ENCODE measurements at places on chromosomes 12 and 14. TPM values are rescaled to one million over a fixed set of nuclear protein-coding genes. Genes with fewer than 3 reads are reported as not detected.

DNA sequence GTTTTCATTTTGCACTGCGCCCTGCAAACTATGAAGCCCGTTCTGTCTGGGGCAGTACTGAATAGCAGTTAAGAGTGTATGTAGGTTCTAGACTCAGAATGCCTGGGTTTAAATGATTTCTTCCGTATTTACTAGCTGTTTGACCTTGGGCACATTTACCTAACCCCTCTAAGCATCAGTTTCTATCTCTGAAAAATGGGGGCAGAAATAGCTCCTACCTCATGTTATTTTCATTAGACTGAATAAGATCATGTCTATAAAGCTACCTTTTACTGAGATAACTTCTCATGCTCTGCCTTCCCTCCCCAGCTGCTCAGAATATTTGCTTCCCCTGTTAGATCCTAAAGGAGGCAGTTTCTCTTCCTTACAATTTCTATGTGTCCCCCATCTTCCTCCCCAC, 5.7 kb downstream of the PAH start:
- DNase-seq: no peak

DNA sequence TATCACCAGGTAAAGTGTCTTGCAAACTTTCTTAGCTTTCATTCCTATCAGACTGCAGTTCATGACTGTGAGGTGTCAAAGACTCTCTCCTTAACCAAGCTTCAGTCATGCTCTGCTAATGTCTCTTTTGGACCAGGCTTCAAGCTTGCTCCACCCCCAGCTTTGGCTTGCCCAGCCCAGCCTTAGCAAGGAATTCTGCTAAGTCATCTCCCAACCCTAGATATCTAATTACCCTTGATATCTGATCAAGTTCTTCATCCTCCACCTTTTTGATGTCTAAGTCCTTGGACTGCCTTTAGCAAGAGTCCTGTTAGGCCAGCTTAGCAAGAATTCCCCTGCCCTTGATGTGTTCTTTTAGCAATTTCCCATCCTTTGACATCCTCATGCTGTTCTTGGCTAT, 108.9 kb upstream of the FGD4 start:
- no peak for DNase-seq

PTPRQ gene
- 16.9 TPM for total RNA-seq

DNA sequence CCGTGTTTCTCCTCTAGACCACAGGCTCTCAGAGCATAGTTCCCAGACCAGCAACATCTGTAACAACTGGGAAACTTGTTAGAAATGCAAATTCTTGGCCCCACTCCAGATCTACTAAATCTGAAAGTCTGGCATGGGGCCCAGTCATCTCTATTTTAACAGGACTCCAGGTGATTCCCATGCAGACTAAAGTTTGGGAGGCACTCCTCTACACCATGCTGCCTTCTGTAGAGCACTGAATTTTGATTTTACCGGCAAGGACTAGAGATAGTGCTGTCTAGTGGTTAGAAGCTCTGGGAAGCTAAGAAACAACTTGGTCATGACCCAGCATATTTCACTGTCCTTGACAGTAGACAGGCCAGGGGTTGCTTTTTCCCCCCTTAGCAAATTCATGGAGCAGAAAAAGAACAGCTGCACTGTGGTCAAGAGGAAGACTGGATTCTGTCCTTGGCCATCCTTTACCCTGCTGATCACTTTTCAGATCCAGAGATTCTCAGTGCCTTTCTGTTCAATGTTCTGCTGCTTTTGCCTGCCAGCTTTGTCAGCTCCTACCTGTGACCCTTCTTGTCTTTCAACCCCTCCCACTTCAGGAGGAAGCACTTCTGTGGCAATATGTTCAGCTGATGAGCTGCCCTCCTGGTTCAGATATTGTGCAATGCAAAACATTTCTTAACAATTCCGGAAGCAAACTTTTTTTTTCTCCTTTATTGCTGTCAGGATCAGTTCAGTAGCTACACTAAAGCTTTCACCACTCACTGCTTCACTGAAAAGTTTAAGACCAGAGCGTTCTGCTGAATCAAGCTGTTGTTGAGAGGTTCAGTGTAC, 133.8 kb upstream of the NUDT4 start:
- DNase-seq: no peak

KLRF1 gene
- 1.6 TPM for total RNA-seq

- no peak for DNase-seq
Observed at GRCh38 chr12:105967038-105967776, 171.5 kb downstream of the NUAK1 start.

DNA sequence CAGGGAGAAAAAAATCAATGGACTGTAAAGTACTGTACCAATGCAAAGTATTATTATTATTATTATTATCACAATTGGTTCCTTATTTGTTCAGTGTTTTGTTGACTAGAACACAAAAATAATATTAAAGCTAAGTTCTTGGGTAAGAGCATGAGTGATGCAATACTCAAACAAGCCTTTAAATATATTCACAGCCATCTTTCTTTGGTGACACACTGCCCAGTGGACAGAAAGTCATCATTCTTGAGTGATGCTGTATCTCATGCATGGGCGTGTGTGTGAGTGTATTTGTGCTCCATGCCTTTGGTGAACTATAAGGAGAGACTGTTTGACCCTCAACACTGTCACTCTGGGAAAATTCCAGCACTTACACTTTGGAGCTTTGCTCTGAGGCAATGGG, 93.6 kb downstream of the KCNK10 start:
- no peak for DNase-seq

DNA sequence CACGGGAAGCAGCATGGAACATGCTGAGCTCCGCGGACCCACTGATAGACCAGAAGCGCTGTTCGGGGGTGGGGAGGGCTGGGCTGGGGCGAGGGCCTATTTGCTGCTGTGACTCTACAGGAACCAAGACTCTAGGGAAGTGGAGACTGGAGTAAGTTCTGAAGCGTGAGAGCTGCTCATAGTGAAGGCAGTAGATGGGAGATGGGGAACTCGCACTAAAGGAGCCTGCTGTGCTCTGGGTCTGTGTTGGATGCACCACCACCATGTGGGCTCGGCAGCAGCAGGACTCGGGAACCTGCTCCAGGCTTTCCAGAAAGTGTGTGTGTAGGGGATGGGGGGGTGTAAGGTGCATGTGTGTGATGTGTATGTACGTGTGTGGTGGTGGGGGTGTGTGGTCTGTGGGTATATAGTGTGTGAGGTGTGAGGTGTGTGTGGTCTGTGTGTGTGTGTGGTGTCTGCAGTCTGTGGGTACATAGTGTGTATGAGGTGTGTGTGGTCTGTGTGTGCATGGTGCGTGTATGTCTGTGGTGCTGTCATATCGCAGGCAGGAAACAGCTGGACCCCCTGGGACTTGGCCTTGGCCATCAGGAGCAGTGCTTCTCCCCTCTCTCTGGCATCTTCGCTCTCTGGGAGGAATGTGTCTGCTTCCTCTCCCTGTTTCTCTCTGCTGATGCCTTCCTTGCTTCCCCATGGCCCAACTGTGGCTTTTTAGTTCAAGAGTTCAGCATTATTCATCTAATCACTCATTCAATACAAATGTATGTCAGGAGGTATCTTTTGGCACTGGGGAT, 378.9 kb downstream of the FUT8 start:
- no peak for DNase-seq

- DNase-seq: no peak
Observed at GRCh38 chr14:95440951-95441350, 75.5 kb downstream of the SYNE3 start.

DNA sequence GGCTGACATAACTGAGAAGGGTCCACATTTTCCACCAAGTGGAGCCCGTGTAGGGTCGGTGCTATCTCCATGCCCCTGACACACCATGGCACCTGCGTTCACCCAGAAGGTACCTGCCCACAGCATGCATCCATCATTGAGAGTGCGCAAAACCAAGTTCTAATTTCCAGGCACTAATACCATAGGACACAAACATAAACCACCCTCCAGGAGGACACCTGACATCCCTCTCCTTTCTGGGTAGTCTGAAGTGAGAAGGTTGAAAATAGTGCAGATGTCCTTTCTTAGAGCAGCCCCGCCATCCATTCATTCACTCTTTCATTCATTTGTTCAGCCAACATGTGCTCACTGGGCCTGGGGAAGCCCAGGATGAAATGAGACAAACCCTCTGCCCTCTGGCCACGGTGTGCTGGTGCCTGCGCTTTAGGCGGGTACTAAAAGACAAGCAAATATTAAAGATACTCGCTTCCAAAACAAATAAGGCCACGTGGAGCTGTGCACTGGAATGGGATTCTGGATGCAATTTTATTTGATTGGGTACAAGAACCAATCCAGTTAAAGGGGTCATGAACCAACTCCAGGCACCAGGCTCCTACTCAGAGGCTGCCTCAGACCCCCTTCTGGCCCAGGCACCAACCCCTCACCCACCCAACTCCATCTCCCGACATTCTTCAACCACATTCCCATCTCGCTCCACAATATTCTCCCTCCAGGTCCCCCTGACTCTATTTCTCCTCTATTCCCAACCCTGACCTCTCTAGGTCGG, 1.2 kb downstream of the TTC7B start:
- no peak for DNase-seq

DNA sequence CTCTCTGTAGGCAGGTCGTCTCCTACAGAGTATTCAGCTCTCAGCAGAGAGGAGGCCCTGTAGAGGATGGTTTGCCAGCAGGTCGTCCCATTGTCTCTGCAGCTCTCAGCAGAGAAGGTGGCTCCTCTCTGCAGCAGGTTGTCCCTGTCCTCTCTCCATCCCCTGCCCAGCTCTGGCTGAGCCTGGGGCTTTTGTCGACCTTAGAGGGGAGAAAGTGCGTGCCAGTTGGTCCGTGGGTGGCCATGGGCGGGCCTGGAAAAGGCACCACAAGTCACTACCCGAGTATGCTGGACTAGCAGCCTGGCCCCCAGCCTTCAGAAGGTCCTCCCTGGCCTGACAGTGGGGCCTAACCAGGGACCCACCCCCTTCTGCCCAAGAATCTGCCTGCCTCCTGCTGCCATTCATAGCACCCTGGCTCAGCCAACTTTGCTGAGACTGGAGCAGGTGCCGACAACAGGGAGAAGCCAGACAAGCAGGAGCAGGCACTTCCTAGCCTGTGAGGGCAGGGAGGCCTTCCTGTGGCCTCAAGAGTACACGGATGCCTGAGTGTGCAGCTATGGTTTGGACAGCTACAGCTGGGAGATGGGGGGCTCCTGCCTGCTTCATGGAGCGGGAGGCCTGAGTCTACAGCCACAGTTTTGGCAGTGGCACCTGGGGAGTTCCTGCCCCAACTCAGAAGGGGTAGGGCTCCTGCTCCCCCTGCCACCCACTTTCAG, 59.7 kb upstream of the KCNH3 start:
- no peak for DNase-seq

ESPL1 gene
- total RNA-seq: 0.23 TPM

DNA sequence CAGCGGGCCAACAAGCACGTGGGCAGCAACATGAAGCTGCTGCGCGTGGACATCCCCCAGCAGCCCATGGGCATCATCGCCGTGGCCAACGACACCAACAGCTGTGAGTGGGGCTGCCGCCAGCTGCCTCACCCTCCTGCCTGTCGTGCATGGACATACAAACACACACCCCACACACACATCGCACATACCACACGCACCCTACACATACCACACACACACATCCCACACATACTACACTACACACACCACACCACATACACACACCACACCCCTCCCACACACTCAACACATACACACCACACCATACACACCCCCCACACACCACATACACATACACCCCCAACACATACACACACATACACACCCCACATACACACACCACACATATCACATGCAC, 25.2 kb upstream of the NXPH4 start:
- no peak for DNase-seq

GRCh38 chr14:37874429-37875109, 279.1 kb downstream of the TTC6 start:
- DNase-seq: peak; percentile 81

DNA sequence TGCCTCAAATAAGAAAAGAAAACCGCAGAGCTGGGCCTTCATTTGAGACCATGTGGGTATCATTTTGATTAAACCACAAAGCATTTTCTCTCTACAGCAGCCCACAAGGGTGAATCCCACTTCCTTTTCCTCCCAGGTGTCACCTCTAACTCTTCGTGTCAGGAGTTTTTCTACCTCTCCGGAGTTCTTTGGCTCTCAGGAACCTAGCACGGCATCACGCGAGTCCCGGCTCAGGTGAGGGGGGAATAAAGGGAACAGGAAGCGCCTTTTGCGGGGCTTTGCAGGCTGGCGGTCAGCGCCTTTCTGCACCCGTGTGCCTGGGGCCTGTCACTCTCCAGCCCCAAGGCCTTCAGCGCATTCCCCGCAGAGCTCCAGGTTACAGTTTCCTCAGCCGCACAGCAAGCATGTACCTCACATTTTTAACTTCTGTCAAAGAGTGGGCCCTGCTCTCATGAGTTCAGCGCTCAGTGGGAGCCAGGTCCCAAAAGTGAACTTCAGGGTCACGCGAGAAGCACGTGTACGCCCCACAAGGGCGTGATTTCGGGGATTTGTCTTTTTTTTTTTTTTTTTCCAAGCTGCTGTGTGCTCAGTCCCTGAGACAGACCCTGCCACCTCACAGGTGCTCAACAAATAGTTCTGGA, 740 bp upstream of the PRPF40B start:
- peak; percentile 42 for DNase-seq

C14orf180 gene
- 56.5 TPM for total RNA-seq

GRCh38 chr14:77574446-77575115, 41.9 kb downstream of the SPTLC2 start:
- DNase-seq: no peak

IRAK3 gene
- total RNA-seq: 9.2 TPM

TAS2R43 gene
- total RNA-seq: not detected

DNA sequence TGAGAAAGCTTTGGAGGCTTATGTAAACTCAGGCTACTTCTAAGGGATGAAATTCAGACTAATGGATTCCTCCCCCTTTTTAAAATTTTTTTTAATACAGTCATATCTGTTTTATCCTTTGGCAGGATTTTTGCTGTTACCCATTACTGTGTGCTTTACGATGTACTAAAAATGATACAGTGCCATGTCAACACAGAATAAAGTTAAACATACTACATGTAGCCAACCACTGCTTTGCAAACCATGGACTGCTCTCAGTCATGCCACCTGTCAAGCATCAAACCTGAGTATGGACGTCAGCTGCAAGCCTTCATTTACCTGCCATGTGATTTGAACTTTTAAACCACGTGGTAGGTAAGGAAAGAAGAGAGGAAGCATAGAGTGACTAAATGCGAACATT, 325.8 kb downstream of the FUT8 start:
- DNase-seq: no peak

GLTP gene
- 20.5 TPM for total RNA-seq

- no peak for DNase-seq
Observed at GRCh38 chr14:61257469-61258057, 23.6 kb downstream of the TMEM30B start.

DNA sequence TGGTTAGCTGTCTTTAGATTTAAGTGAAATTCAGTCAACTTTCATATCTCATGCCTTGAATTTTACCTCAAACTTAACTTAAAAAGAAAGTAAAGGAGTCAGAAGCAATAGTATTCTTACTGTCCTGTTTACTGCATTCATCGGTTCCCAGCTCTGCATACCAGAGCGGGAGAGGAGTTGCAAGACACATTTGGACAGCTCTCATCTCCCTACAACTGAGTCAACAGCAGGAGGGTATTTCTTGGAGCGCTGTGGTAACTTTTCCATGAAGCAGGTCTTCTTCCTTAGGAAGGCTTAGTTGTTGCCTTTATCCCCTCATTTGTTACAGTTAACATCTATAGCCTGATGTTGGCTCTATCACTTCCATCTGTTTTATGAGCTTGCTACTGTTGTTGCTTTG, 65.1 kb downstream of the TRMT5 start:
- no peak for DNase-seq

GRCh38 chr14:99361596-99362215, 89.7 kb upstream of the BCL11B start:
- no peak for DNase-seq

- DNase-seq: no peak
Observed at GRCh38 chr14:51298895-51299294, 58.8 kb downstream of the TMX1 start.

KRT73 gene
- not detected for total RNA-seq

TAS2R8 gene
- not detected for total RNA-seq

RERG gene
- total RNA-seq: 9.5 TPM

GRCh38 chr12:97300891-97301290, 161.7 kb upstream of the RMST start:
- DNase-seq: no peak

Measured in right cardiac atrium (tissue), 5 donors.